ENCODE measurements at places on chromosomes 4 and X. TPM values are rescaled to one million over a fixed set of nuclear protein-coding genes. Genes with fewer than 3 reads are reported as not detected.

ATP2B3 gene
- not detected for total RNA-seq

RTL9 gene
- total RNA-seq: under 0.01 TPM

MAGEE1 gene
- total RNA-seq: 3.1 TPM

PPEF2 gene
- under 0.01 TPM for total RNA-seq

STPG2 gene
- 1.2 TPM for total RNA-seq

XPNPEP2 gene
- total RNA-seq: 5.1 TPM

FGD1 gene
- 11.0 TPM for total RNA-seq
